AG09309 (cell line): ENCODE measurements at places on chromosomes 4 and X.

DNA sequence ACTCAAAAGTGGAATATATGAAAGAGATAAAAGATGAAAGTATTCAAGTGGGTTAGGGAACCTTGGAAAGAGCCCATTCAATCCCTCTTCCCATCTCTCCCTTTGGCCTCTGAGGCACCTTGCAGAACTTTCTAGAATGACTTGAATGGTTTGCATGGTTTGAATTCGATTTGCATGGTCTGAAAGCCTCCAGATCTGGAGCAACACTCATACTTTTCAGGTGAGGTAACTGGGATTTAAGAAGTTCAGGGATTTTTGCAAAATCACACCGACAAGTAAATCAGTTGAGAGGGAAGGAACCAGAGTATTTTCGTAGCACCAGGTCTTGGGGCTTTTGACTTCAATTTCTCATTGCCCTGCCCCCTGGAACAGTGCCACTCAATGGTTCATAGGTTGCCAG is 476.0 kb upstream of the FTHL17 start:
- no peak for DNase-seq

DNA sequence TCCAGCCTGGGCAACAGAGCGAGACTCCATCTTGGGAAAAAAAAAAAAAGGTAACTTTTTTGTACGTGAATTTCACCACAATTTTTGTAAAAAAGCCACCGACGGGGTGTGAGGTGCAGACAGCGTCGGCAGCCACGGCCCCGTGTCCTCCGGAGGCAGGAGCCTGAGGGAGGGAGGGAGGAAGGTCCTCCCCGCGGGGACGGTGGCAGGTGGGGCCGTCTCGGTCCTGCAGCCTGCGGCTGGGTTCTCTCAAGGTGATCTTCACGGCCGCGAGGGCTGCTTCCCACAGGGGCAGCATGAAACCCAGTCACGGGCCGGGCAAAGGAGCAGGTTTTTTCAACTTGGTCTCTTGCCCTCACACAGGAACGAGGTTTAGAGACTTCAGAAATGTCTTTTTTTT is 14.0 kb downstream of the PLCXD1 start:
- no peak for DNase-seq

DNA sequence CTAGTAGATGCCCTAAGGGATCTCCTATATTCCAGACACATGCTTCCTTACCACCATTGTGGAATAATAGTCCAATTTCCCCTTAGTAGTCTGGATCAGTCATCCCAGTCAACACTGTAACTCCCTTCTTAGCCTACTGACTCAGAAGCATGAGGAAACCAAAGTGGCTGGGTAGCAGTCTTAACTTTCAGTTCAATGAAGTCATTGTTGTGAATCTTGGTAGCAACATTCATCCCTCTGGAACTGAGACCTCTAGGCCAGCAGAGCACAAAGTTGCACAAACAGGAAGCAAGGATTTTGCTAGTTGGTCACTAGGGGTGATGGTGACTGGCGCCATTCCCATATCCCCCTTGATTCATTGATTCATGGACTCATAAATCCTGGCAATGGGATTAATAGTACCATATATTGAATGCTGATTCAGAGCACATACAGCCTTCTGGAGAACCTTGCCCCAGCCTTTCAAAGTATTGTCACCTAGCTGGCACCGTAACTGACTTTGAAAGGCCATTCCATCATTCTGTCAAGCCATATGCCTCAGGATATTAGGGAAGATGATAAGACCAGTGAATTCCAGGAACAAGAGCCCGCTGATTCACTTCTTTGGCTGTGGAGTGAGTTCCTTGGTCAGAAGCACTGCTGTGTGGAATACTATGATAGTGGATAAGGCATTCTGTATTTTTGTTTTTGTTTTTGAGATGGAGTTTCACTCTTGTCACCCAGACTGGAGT is 19.7 kb upstream of the GPAT3 start:
- peak; percentile 62 for DNase-seq

DNA sequence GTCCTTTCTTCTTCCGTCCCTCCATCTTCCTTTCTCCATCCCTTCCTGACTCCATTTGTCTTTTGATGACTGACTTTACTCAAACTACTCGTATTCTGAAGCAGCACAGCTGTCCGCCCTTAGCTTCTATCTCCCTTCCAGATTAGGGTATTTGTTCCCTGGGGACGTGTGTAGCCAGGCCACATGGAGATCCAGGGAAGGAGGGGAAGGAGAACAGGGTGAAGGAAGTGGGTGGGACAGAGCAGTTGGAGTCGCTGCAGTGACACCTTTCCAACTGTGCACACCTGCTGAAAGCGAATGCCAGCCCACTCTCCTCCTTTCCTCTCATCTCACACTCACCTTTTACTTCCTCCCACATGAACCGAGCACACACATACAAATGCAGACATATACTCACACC is 323.8 kb downstream of the DCTD start:
- DNase-seq = no peak

GRCh38 chr4:6092131-6092530 is 73.9 kb upstream of the C4orf50 start:
- no peak for DNase-seq

DNA sequence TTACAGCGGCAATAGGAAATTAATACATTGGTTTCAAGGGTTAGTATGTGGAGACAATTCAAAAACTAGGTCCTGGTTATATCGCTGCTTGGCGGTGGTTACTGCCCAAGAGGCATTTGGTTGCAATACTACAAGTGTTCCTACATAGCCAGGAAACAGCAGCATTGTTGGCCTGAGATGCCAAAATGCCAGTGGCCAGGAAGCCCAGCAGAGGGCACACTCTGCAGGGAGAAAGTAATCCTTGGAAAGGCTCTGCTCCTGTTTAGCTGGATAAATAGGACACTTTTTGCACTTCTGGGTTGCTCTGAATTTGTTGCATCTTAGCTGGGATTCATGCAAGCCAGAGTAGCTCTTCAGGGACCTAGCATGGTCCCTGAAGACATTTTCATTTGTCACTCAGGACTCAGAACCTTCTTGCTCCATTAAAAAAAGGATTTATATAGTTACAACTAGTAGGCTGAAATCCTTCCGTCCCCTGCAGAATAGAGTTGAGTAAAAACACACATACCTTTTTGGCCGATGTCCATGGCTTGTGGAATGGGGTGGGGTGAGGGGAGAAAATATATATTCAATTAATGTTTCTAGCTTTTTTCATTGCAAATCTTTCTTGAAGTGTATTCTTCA is 8.1 kb upstream of the GPR119 start:
- DNase-seq = peak; percentile 29

DNA sequence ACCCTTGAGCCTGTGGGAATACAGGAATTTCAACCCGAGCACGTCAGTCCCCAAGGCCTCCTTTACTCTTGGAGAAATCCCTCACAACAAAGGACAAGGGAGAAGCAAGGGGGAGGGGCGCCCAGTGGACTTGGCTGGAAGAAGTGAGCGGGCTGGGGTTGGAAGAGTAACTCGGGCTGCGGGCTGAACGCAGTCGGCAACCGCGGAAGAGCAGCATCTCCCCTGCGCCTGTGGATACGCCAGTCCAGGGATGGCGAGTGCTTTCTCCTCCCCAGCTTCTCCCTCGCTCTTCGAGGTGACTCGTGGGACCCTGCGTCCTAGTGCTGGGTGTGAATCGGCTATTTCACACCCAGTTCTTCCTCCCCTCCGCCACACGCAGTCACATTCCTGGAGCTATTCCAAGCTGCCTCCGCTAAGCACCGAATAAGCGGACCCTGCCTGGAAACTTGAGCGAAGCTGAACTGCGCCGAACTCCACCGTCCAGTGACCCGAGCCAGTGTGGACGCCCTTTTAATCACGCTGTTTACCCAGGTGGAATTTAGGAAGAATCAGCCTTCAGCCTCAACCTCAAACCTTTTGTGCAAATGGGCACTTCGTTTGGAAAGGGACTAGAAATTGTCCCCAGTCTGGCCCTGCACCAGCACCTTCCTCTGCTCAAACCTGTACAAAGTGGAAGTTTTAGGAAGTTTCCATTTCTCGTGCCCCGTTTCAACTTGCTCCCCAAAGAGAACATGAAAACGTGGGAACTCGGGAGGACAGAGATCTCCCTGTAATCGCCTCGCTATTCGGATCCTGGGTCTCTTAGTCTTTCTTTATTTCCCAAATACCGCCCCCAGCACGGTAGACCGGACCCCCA is 64.3 kb upstream of the WDR17 start:
- DNase-seq = no peak

- DNase-seq = no peak
These were observed 84.9 kb downstream of the RAB28 start for GRCh38 chr4:13399257-13399656.

- DNase-seq = no peak
These were observed 306.8 kb downstream of the PDHA2 start for GRCh38 chr4:96146686-96147085.

DNA sequence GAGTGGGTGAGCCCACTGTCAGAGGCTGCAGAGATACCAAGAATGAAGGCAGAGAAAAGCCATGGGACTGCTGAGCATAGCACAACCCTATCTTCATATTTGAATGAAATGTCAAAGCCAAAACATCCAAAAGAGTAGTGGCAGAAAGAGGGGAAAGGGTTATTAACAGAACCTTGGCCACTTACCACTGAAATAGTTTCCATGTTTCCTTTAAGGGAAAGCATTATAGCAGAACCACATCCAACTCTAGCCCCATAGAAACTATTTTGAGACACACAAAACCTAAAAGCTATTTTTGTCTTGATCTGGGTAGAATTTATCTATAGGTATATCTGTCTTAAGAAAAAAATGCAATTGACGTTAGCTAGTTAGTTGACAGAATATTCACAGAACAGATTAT is 140.1 kb downstream of the CBR4 start:
- no peak for DNase-seq

- no peak for DNase-seq
These were observed 26.5 kb downstream of the EGF start for GRCh38 chr4:109939190-109939589.

GRCh38 chr4:181319629-181320028 is 923.6 kb upstream of the TENM3 start:
- no peak for DNase-seq

- DNase-seq = no peak
These were observed 23.0 kb downstream of the NAT8L start for GRCh38 chr4:2082118-2082517.

DNA sequence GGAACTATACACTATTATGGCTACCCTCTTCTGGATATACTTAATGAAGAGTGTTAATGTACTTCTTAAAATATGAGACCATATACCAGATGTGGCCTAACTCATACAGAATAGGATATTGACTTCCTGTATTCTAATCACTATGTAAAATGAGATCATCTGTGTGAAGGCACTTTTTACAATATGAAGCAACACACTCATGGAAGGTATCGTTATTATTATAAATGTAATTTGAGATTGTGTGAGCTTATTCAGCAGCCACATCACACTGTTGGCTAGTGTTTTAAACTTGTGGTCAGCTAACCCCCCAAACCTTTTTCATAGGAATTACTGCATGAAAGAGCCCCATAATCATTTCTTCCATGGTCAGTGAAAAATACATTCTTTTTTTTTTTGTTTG is 281.8 kb upstream of the TEX13A start:
- no peak for DNase-seq

- DNase-seq = no peak
These were observed 211.2 kb upstream of the PSAPL1 start for GRCh38 chr4:7645956-7646355.

DNA sequence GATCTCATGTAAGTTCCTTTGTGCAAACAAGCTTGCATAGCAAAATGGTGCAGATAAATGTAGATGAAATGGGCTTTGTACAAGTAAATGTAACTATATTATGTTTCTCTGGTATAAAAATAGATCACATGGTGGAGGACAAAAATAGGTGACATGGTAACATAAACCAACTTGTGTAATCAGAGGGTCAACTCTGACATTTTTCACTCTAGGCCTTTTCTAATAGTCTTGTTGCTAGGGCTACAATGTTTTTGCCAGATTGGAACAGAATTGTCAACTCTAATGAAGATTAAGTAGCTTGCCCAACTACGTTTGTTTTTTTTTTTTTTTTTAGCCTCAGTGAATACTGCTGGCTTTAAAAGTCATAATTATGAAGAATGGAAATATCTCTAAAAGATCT is 11.5 kb downstream of the MAD2L1 start:
- no peak for DNase-seq

- no peak for DNase-seq
These were observed 116.7 kb downstream of the GPC3 start for GRCh38 chrX:133868682-133869081.

DNA sequence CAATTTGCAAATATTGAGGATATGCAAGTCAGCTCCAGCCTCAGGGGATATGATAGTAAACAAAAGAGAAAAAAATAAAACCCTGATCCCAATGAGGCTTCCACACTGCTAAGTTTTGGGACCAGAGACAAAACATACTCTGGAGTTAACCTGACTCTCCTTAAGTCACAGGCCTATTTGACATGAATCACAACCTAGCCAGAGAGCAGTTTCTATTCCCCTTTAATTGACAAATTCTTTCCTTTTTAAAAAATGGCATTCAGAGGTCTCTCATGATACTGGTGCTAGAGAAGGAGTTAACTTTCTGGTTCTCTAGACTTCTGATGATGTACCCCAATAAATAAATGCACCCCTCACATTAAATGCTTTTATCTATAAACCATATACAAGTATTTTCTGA is 8.8 kb downstream of the ACSL1 start:
- DNase-seq = no peak

DNA sequence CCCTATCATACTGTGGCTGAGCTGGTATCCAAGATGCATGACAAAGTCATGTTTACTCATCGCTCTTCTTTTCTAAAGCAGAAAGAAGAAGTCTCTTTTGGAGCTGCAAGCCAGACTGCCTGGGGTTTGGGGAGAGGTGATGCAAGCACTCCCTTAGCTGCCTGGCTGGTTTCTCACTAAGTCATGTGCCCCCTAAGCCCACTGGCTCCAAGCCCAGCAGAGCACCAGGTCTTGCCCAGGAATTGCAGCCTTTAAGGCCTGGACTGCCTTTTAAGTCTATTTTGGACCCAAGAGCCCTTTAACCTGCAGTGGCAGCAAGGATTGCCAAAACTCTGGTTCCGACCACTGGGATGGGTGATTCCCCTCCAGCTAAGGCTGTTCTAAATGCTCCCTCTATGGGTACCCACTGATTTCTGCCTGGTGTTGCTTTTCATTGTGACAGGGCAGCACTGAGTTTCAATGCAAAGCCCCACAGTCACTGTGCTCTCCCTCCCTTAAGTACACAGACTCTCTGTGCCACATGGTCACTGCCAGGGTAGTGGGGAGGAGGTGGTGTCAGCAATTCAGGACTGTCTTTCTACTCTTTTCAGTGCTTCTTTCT is 548.6 kb downstream of the TLL1 start:
- DNase-seq = peak; percentile 55

DNA sequence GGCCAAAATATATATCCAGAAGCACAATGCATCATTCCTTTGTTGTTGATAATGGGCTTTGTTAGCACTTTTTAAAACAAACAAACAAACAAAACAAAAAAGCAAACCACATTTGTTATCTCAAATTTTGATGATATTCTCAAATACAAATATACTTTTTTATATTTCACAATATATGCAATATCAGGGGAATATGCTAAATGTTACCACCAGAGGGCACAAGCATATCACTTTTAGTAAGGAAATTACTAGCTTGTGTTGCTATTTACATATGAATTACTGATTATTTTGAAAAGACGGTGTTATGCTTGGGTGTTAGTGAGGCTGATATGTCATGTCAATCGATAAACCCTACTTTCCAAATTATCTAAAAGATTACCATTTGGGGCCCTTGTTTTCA is 29.1 kb downstream of the RIPPLY1 start:
- no peak for DNase-seq

- DNase-seq = no peak
These were observed 434 bp upstream of the TMEM255A start for GRCh38 chrX:120311727-120312063.
